NCI-H446 treated with DMSO at 0.1 percent for 48 hours (cell line): ENCODE measurements at places on chromosomes 6 and 20.

DNA sequence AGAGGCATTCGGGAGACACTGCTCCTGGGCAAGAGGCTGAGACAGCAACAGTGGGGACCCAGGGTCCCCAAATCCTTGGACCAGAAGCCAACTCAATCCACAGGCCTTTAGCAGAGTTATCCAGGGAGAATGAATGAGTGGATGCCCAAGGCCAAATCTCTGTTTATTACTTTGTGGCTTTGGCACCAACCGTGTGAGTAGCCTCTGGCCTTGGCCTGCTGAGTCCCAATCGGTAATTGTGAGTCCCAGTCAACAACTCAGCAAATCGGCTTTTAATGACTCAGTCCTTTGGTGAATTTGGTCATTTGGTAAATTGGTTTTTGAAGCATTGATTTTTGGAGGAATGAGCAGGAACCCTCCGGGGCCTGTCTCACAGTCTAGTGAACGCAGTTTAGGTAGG, 29.1 kb upstream of the ECI2 start:
- no peak for DNase-seq

DNA sequence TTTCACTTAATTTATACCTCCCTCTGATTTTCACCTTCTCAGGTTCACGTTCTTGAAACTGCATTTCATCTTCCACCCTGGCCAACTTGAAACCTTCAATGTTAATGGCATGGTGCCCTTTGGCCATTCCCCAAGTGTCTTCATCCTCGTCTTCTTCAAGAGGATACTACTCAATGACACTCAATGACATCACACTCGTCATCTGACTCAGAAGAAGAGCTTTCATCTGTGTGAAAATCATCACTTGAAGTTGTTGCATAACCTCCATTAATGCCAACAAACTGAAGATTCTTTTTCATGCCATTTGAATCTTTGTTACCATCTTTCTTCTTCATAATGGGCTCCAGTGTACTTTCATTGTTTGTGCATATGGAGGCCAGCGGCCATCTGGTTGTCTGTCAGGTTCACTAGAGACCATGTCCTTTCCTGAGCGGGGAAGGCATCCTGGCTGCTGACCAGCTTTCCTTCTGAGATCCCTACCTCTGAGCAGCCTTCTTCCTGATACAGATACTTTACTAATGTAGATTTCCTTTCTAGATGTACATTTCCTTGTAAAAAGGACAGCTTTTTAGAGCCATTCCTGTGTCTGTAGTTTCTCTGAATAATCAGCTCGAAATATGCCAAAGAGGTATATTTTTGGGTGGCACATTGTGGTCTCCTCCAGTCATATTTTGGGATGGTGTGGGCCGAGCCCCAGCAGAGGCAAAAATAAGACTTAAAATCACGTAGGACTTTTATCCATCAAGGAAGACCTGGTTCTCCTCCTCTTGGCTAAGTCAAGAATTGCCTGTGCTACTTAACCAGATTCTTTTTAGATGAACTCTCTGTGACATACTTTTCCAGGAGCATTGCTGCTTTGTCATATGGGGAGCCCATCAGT, 21.3 kb downstream of the TRMT6 start:
- DNase-seq = no peak

DNA sequence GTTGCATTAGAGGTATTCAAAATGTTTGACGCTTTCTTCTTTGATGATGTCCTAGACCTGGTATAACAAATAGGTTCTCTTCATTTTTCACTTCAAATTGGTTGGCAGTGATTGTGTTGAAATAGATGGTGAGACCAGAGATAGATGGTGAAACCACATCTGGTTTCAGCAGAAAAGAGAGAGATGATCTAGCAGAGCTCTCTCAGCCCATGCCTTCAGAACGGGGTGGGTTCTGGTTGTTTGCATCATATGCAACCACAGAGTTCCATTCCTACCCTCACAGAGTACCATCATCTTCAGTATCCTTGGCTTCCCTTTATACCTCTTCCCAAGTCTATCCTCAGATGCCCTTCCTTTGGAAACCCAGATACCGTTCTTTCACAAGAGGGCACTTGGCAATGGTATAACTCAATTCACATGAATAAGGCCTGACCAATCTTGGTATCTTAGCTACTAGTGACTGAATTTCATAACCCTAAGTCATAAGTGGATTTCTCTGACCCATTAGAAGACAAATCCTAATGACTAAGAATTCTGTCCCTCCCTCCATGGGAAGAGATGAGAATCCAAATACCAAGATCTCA, 93.7 kb downstream of the UBE3D start:
- DNase-seq = no peak

DNA sequence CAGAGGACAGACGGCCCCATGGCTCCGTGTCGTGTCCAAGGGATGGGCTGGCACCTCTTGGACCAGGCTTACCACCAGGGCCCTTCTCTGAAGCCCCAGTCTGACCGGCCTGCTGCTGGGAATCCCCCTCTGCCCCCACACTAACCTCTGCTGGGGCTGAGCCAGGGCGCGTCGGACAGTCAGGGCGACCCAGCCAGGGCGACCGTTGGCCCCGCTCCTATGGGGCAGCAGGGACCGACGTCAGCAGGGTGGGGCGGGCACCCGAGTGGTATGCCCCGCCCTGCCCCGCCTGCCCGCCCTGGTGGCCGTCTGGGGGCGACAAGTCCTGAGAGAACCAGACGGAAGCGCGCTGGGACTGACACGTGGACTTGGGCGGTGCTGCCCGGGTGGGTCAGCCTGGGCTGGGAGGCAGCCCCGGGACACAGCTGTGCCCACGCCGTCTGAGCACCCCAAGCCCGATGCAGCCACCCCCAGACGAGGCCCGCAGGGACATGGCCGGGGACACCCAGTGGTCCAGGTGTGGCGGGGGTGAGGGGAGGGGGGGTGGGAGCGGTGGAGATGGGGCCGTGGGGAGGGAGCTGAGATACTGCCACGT, at the start of gene SLC17A9:
SLC17A9 (plus strand) TSS at position 337 of the 595 bp plus-strand sequence; CDS start at position 459, 122 bp downstream.
- no peak for DNase-seq

- DNase-seq = no peak
Measured at GRCh38 chr6:359261-360035, 32.1 kb upstream of the IRF4 start.

GRCh38 chr6:5701174-5701573, 305.6 kb downstream of the NRN1 start:
- no peak for DNase-seq

- DNase-seq = no peak
Measured at GRCh38 chr6:151325075-151326050, 66.0 kb downstream of the ZBTB2 start.

GRCh38 chr6:17278289-17279063, 2.7 kb upstream of the RBM24 start:
- no peak for DNase-seq

- DNase-seq = no peak
Measured at GRCh38 chr6:149216459-149216858, 101.1 kb upstream of the TAB2 start.

GRCh38 chr20:4026093-4026601, 10.8 kb upstream of the RNF24 start:
- peak; percentile 90 for DNase-seq

DNA sequence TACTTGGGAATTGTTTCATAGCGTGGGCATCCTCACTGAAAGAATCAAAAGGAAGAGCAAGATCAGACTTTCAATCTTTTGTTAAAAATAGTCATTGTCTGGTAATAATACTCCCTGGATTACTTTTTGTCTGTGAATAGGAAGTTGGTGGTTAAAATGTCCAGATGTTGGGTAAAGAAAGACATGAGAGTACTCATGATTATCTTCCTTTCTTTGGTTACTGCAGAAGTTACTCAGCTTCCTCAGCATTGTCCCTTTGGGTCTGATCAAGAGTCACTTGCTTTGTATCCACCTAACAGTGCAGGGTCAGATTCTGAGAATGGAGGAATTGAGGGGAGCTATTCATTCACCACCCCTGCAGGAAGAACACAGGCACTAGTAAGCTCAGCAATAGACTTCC, 54.6 kb downstream of the RIN2 start:
- DNase-seq = no peak

DNA sequence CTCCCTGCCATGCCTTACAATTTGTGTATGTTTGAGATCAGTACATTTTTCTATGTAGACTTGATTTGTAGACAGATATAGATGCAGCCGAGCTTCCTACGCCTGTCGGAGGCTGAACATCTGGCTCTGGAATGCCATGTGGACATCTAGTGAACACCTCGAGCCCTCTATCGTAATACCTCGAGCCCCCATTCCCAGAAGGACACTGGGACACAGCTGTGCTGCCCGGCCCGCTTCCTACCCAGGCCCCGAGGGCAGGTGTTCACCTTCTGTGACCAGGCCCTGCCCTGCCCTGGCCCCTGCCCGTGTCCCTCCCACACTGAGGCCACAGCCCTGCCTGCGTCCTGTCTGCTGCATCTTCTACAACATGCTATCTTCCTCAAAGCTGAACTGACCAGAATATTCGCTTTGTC, 12.9 kb downstream of the RPS6KA2 start:
- no peak for DNase-seq

DNA sequence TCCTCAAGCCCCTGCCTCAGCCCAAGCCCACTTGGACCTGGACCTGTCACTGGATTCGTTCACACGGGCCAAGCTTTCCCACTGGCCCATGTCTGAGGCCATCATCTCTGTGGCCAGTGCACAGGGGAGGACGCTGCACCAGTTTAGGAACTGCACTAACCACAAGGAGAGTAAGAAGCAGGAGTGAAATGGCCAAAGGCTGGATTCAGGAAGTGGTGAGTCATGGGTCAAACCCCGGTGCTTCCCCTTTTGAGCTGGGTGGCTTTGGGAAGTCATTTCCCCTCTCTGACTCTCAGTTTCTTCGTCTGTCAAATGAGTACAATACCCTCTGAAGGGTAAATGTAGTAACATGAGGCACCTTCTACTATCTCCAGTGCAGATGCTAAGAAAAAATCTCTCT, 87.9 kb downstream of the CD40 start:
- no peak for DNase-seq

DNA sequence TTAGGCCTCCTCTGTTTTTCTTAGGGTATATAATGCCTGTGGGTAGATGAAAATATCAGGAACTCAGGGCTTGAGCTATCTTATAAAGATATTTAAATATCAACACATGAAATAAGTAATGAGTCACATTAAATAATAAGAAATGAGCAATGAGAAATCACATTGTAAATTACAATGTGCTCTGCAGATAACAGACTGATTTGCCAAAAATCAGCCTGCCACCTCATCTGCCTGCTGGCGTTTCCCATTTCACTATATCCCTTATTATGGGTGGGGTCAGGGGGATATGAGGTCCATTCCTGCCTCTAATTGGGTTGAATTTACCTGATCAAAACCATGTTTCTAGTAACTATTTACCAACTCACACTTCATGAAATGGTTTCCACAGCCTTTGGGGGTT, 335.2 kb downstream of the CDC5L start:
- DNase-seq = no peak

- no peak for DNase-seq
Measured at GRCh38 chr20:61991476-61991875, 74.2 kb downstream of the TAF4 start.

- no peak for DNase-seq
Measured at GRCh38 chr6:93787841-93788240, 368.5 kb upstream of the EPHA7 start.

- DNase-seq = peak; percentile 83
Measured at GRCh38 chr20:49915380-49916145, at the start of gene SPATA2. Gene SPATA2, minus strand, starts transcription at chr20:49915529. Its CDS starts 7,039 bp downstream, at chr20:49908490.

DNA sequence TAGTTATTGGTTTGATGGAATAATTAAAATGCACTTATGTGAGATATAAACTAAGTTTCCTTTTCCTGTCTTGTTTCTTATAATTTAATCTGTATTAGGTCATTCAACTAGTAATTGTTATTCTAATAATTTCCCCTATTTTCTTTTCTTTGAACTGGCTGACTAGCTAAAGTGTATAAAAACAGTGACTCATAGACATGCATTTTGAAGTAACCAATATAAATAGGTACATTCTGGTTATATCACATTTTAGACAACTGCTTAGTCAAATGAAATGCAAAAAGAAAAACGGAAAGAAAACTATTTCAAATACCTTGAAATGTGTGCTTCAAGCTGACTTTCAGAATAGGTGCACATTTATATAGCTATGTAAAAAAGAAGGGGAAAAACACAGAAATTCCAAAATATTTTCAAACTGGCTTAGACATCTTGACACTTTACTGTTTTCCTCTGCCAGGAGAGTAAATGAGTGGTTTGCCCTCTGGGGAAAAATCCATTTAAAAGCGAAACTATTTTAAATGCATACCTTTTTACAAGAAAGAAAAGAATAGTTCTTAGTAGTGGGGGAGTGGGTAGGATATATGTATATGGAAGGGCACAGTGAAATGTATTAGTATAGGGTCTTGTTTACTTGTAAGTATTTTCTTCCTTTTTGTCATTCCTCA, 28.3 kb downstream of the KCNQ5 start:
- DNase-seq = no peak

DNA sequence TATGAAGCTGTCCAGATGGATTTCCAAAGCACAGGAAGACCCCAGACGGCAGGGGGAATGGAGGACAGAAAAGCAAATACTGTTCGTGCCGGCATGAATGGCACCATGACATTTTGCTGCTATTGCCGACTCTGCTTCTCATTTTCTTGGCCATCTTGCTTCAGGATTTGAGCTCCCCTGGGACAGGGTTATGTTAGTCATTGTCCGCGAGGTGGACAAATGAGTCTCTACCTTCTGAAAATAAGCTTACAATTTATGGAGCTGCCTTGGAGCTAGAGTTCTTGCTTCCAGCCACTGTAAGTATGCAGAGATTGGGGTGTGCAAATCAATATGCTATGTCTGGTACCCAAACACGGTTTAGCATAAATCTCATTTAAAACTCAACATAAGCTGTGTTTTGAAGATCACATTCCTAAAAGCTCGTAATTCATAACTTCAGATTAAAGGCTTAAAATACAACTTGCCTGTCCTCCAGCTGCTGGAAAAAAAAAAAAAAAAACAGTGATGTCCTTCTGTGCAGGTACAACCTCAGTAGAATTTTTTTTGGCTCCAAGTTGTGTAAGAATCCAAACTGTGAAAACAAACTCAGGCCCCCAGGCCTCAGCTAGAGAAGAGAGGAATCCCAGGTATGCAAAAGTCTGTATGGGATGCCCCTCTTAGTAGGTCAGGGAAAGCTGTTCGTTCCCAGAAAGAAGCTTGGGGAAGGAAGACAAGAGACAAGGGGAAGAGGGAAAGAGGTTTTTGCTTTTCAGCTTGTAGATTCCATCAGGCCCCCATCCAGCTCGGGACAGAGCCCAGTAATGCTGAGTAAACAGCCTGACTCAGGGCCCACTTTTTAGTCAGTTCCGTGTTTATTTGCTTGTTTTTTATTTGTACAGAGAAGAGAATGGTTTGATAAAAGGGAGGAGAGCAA, 184.2 kb upstream of the FOXA2 start:
- DNase-seq = no peak

GRCh38 chr6:8530785-8531435, 95.6 kb upstream of the SLC35B3 start:
- DNase-seq = no peak
